Activated naive CD4-positive, alpha-beta T cell treated with Interleukin-2 at 50 U/mL for 16 hours (primary cell): ENCODE measurements at places on chromosomes 7 and 10.

GRCh38 chr10:65341323-65341925 is 1584.4 kb upstream of the LRRTM3 start:
- DNase-seq, result no peak

DNA sequence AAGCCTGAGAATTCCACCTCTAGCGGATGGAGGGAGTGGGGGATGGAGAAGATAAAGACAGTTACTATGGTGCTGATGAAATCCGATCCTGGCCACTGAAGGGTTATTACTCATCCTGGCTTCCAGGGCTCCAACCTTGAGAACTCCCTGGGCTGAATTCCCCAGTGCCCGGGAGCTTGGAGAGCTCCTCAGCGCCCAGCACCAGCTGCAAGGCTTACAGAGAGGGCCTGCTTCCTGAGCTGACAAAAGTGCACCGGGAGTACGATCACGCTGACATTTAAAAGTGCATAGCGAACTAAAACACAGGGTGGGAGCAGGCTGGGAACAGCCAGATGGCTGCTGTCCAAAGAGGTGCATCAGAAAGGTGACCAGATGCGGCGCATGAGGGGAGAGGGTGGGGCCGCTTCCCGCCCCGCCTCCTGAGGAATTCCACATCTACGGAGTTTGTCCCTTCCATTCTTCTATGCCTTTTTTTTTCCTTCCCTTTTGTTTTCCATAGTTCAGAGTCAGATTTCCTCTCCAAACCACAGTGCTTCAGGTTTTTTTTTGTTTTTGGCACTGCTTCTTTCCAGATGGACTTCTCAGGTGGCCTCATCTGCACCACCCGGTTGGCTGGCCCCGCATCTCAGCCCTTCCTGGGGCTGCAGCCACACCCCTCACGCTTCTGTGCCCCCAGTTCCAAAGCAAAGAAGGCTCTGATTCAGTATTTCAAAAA is 62.4 kb upstream of the MKRN1 start:
- no peak for DNase-seq

DNA sequence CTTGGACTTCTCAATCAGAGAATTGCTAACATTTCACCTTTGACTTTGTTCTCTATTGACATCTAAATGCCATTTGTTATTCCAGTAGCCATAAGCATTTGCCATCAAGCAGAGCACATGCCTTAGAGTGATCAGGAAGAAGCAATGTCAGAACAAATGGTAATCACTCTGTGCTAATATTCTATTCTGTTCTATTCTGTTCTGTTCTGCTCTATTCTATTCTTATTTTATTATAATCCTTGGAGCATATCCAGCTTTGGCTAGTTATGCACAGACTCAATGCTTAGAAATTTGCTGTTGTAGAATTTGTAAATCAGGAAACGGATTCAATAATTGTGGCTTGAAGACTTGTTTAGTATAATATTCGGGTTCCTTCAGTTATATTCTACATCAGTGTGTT is 175.4 kb downstream of the EXOC4 start:
- no peak for DNase-seq

DNA sequence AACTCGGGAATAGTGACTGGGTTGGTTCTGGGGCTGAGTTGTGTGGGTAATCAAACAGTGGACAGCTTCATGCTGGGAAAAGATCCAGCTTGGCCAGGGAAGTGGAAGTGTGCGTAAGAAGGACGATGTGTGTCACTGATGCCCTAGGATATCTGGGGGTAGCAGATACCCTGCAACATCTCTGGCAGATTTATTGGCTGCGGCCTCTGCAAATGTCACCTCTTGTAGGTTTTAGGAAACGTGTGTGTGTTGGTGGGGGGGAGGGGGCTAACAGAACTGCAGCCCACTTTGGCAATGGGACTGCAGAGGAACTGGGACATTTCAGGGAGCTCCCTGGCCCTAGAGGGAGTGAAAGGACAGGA is 965 bp upstream of the AGAP3 start:
- DNase-seq, result no peak

DNA sequence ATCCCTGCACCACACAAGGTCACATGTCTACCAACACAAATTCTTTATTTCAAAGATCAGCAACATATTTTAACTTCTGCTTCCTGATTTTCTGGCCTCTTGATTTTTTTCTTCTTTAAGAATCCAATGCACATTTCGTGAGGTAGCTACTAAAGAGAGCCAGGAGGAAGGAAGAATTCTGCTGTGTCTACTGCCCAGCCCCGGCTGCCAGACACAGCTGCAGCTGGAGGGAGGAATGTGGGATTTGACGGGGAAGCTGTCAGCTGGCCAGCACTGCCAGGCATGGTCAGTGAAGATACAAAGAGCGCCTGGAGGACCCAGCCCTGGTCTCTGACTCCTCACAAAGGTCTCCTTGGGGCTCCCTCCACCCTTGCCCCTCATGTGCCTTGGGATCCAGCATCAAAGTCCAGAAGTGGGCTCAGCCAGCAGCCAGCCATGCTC is 6.9 kb upstream of the AOC1 start:
- DNase-seq, result no peak

DNA sequence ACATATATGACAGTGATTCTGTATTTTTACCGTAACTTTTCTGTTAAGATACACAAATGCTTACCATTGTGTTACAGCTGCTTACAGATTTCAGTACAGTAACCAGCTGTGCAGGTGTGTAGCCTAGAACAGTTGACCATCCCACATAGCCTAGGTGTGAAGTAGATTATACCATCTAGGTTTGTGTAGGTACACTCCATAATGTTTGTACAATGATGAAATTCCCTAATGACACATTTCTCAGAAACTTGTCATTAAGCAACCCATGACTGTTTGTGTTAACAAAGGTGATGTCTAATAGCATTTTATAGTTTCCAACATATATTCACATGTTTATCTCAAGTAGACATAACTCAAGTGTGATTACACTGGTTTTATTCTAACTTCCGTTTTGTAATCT is 218.5 kb downstream of the PLXDC2 start:
- DNase-seq, result no peak
